ENCODE measurements at places on chromosomes 13 and 19. TPM values are rescaled to one million over a fixed set of nuclear protein-coding genes. Genes with fewer than 3 reads are reported as not detected.

DNA sequence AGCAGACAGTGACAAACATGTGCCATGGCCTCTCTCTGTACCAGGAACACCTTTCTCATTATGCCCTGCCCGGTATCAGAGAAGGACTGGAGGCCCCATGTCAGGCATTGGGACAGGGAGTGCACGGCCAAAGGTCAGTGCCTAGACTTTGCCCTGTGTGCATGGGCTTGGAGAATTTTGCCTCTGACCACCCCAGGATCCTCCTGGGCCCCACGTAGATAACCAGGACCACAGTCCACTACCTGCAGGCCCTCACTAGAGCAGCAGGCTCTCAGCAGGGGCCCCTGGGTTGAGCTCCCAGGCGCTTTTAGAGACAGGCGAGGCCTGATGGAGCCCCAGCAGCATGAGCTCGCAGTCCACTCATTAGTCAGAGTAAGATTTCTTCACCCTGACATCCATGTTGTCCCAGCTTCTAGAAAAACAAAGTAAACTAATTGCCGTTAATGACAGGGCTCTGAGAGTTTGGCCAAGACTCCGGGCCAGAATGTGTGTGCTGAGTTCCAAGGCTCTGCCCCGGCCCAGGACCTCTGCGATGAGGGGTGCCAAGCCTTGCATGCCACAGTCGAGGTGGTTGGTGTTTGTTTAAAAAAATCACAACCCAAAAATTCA lies 42.7 kb downstream of the CAPN12 start:
- H3K4me1 ChIP-seq = peaks cover 7% of the 10 kb centered on the region
- H3K27me3 ChIP-seq = no peaks in the 10 kb centered on the region
- no peak overlapping the region for H3K27ac ChIP-seq
- no peak for DNase-seq

DNA sequence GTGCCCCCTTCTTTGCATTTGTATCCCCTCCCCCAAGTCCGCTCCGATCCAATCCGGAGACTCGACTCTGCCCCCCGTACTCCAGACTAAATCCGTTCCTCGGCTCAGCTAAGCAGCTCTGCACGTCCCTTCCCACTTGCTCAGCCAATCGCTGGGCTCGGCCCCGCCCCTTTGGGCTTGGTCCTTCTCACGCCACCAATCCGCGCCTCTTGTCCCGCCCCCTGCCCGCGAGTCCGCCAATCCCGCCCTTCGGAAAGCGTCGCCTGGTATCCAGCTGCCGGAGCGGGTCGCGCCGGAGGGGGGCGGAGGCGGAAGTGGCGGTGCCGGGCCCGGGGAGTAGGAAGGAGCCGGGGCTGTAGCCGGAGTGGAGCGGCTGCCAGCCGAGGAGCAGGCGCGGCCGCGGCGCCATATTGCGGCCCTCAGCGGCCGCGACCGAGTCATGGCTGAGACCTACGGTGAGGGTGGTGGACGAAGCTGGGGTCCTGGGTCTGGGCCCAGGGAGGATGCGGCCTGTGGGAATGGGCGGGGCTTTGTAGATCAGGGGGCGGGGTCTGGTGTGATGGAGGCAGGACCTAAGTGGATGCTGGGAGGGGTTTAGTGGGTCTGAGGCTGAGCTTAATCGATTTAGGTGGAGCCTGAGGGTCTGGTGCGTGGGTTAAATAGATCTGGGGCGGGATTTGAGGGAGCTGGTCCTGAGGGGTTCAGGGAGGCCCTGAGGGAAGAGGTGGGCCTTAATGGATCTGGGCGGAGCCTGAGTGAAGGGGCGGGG lies at the start of gene RAB4B:
Gene RAB4B, plus strand, starts transcription at position 311 of the 769 bp plus-strand sequence. Its CDS starts 129 bp downstream, at position 440.
- H3K36me3 ChIP-seq = no peaks in the 10 kb centered on the region
- peak within 1 kb of the TSS; percentile 99 for H3K27ac ChIP-seq
- H3K4me1 ChIP-seq = no peaks in the 10 kb centered on the region
- H3K4me3 ChIP-seq = peak within 1 kb of the TSS; percentile 79
- peak; percentile 100 for DNase-seq

DNA sequence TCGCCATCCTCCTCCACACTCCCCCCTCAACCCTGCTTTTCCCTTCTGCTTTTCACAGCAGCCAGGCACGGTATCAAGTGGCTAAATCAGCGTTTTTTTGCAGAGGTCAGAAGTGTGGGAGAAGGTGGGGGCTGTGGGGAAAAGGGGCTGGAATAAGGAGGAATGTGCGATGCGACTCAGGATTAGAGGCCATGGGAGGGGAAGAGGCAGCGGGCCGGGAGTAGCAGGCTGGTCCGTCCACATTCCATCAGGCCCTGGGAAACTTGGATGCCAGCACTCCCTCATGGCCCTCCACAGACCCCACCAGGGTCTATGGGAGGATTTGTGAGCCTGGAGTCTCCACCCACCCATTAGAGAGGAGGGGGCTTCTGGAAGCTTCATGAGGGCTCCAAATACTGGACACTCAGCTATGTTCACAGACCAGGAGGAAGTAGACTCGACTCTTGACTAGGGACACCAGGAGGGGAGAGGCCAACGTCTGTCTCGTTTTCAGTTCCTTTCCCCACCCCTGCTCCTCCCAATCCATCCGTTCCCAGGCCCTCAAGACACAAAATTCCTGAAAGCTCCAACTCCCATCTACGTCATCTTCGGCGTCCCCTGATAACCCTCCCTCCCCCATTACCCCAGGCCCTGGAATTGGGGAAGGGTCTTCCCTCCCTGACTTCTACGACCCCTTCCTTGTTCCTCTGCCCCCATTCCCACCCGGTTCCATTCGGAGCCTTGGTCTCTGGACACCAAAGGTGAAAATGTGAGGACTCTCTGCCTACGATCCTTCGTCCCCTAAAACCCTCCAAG lies 3.3 kb upstream of the KCNC3 start:
- H3K27ac ChIP-seq = peak overlapping the region; percentile 95
- peak; percentile 66 for DNase-seq
- H3K4me3 ChIP-seq = peak overlapping the region; percentile 87
- peaks cover 6% of the 10 kb centered on the region for H3K27me3 ChIP-seq
- no peaks in the 10 kb centered on the region for H3K36me3 ChIP-seq

DNA sequence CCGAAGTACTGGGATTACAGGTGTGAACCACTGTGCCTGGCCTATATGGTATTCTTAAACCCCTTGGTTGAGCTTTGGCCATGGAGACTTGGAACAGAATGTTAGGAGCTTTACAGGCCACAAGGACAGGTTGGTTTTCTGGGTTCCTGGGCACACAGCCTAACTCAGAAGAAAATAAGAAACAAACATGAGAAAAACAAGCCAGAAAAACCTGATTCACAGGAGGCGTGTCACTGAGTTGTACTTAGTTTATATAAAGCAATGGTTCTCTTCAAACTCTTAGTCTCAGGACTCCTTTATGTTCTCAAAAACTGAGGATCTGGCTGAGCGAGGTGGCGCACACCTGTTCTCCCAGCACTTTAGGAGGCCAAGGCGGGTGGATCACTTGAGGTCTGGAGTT lies 125.1 kb upstream of the SPATA13 start:
- H3K4me3 ChIP-seq = no peak overlapping the region
- H3K36me3 ChIP-seq = no peaks in the 10 kb centered on the region
- DNase-seq = no peak
- H3K27ac ChIP-seq = no peak overlapping the region

- no peak overlapping the region for H3K27ac ChIP-seq
- H3K4me1 ChIP-seq = no peaks in the 10 kb centered on the region
- H3K36me3 ChIP-seq = peaks cover 83% of the 10 kb centered on the region
- no peak overlapping the region for H3K4me3 ChIP-seq
Measured at GRCh38 chr19:4429771-4430171, 27.3 kb downstream of the CHAF1A start.

DNA sequence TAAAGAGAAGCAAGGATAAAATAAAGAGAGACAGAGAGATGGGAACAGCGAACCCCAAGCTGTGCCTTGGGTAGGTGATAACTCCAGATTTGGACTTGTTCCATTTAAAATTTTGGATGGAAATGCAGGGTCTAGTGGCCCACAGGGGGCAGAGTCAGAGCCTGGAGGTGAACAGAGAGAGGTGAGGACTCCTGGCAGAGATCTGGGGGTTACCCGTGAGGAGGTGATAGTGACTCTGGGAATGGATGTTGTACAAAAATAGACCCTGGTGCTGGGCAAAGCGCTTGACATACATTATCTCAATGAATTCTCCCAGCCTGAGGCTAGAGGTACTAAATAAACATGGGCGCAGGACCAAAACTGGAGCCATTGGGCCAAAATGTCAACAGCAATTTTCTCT lies 14.3 kb upstream of the DHRS12 start:
- H3K27ac ChIP-seq = no peak overlapping the region
- DNase-seq = no peak
- H3K27me3 ChIP-seq = no peaks in the 10 kb centered on the region
- no peak overlapping the region for H3K4me3 ChIP-seq

- no peaks in the 10 kb centered on the region for H3K27me3 ChIP-seq
- DNase-seq = no peak
- H3K4me3 ChIP-seq = no peak overlapping the region
- H3K27ac ChIP-seq = no peak overlapping the region
- H3K36me3 ChIP-seq = no peaks in the 10 kb centered on the region
Measured at GRCh38 chr13:96984051-96984508, 10.2 kb downstream of the OXGR1 start.

DNA sequence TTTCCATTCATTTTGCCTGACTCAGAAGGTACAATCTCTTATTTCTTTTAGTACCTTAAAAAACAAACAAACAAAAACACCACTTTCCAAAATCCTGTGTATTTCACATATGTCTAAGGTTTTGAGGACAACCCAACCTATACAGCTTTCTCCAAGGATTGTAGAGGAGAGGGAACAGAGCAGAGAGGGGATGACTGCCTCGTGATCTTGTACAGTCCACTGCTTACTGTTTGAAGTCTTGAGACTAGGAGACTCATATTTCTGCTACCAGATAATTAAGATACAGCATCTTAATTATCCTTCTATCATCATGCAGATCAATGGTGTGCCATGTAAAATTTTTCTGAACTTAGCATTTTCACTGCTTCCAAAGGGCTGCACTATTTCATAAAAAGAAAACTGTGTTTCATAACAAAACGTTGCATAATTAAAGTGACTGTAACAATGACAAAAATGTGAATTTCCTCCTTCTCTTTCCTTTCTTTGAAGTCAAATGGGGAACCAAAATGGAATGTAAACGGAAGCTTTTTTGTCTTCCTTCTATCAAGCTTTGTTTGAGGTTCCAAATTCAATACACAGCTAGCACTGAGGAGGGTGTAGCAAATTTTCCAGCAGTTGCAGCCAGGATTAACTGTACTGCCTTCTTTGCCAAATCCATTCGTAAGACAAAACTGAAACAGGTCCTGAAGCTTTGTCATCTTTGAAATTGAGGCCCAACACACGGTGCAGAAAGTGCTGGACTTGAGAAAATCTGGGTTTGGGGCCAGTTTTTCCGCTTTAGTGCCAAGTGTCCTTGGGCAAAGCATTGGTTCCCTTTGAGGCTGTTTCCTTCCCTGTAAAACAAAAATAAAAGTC lies 34.9 kb upstream of the RCBTB2 start:
- H3K27me3 ChIP-seq = no peaks in the 10 kb centered on the region
- no peak for DNase-seq
- no peaks in the 10 kb centered on the region for H3K4me1 ChIP-seq

DNA sequence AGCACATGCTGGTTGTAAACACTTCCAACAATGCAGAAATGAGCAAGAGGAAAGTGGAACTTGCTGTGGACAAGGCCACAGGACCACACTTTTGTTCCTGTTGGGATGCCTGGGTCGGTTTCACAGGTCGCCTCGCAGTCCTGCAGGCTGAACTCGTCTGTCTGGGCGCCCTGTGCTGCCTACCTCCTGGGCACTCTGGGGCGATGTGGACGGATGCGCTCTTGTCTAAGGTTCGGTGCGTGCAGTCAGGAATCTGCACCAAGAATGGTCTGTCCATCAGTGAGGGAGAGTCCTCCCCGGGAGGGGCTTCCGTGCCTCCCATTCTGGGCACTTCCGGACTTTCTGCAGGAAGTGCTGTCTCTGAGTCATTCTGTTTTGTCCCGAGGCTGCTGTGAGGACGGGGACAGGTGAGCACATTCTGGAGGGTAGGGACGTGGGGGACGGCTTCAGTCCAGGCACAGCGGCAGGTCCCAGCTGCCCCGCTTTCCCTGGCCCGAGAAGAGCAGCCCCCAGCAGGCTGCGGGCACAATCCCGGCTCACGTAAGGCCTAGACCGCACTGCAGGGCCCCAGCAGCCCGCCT lies 24.1 kb upstream of the SLITRK1 start:
- DNase-seq = no peak
- H3K4me1 ChIP-seq = no peaks in the 10 kb centered on the region
- no peak overlapping the region for H3K4me3 ChIP-seq
- H3K36me3 ChIP-seq = no peaks in the 10 kb centered on the region
- no peak overlapping the region for H3K27ac ChIP-seq

DNA sequence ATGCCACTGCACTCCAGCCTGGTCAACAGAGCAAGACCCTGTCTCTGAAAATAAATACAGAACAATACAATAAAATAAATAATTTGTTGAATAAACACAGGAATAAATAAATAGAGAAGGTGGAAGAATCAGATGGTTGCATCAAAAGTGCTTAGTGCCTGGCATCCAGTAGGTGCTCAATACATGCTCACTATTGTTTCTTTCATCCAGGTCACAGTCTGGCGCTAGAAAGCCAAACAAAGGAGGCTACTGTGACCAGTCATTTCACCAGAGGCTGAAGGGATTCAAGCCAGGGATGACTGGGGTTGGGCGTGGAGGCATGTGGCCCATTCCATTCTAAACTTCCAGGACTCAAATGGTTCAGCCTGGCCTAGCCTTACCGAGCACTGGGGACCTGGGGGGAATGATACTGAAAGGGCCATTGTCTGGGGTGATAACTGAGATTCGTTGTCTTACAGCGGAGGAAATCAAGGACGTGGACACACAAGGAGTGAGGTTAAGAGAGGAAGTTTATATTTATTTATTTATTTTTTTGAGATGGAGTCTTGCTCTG lies 3.6 kb upstream of the NDUFB7 start:
- no peak overlapping the region for H3K27ac ChIP-seq
- peaks cover 4% of the 10 kb centered on the region for H3K4me1 ChIP-seq
- no peaks in the 10 kb centered on the region for H3K27me3 ChIP-seq
- no peak overlapping the region for H3K4me3 ChIP-seq

DNA sequence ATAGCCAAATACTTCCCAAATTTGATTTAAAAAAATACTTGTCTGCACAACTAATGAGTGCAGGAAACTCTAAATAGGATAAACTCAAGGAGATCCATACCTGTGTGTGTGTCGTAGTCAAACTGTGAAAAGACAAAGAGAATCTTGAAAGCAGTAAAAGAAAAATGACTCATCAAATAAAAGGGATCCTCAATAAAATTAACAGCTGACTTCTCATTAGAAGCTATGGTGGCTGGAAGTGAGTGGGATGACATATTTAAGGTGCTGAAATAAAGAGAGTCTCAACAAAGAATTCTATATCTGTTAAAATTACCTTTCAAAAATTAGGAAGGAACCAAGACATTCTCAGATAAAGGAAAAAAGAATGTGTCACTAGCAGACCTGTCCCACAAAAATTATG lies 13.7 kb downstream of the RNASEH2B start:
- peaks cover 11% of the 10 kb centered on the region for H3K36me3 ChIP-seq
- no peak overlapping the region for H3K27ac ChIP-seq
- H3K4me3 ChIP-seq = no peak overlapping the region
- H3K27me3 ChIP-seq = no peaks in the 10 kb centered on the region
- H3K4me1 ChIP-seq = no peaks in the 10 kb centered on the region
- no peak for DNase-seq

The CYP2A6 gene
- total RNA-seq = not detected

The ZNF229 gene
- 3.0 TPM for total RNA-seq

The ALKBH6 gene
- 24.8 TPM for total RNA-seq

The PSG3 gene
- total RNA-seq = not detected

The C1QTNF9B gene
- not detected for total RNA-seq

The MCEMP1 gene
- not detected for total RNA-seq

The TINCR gene
- total RNA-seq = 0.48 TPM

The CCDC194 gene
- total RNA-seq = not detected

The MUC16 gene
- total RNA-seq = 0.17 TPM

The PPM1N gene
- total RNA-seq = 11.0 TPM

The C19orf38 gene
- 0.27 TPM for total RNA-seq

The IGFL4 gene
- total RNA-seq = 0.11 TPM

The TRIM13 gene
- 34.9 TPM for total RNA-seq

The KMT5C gene
- 33.4 TPM for total RNA-seq
